ENCODE measurements at places on chromosomes 5 and 9.
A peak's percentile ranks its signal among the peaks of the same experiment; 100 is the strongest.

GRCh38 chr9:97695995-97696802 is 941 bp downstream of the XPA start:
- DNase-seq: no peak
- peaks cover 43% of the 10 kb centered on the region for H3K4me1 ChIP-seq
- no peaks in the 10 kb centered on the region for H3K27me3 ChIP-seq
- peak overlapping the region; percentile 66 for H3K27ac ChIP-seq

DNA sequence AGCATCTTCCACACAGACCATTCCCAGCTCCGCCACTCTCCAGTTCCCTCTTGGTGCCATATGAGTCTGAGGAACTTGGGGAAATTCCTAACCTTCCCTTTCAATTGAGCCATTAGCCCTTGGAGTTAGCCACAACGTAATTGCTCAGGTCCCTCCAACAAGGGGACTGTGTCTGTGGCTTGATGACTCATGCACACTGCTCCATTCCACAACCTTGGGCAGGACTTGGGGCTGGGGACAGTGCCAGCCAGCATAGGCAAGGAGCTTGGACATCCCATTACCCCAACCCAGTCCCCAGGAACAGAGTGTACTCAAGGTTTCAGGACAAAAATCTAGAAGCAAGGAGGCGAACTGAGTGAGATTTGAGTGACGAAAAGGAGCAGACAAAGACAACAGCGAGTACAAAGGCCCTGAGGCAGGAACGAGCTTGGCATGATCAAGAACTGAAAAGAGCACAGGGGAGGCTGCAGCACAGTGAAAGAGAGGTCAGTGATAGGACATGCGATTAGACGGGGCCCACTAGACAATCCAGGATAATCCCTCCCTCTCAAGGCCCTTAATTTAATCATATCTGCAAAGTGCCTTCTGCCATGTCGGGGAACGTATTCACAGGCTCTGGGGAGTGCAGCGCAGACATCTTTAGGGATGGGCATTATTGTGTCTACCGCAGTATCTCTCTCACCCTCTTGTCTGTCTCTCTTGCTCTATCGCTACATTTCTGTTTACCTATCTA is 16.0 kb upstream of the JADE2 start:
- no peak overlapping the region for H3K27ac ChIP-seq
- no peak for DNase-seq
- no peaks in the 10 kb centered on the region for H3K27me3 ChIP-seq
- H3K36me3 ChIP-seq: no peaks in the 10 kb centered on the region
- no peak overlapping the region for H3K4me3 ChIP-seq

- H3K4me1 ChIP-seq: no peaks in the 10 kb centered on the region
- H3K27me3 ChIP-seq: peaks cover 2% of the 10 kb centered on the region
- no peak for DNase-seq
- H3K36me3 ChIP-seq: no peaks in the 10 kb centered on the region
- H3K27ac ChIP-seq: no peak overlapping the region
Observed at GRCh38 chr9:119963798-119964372, 594.6 kb upstream of the BRINP1 start.

DNA sequence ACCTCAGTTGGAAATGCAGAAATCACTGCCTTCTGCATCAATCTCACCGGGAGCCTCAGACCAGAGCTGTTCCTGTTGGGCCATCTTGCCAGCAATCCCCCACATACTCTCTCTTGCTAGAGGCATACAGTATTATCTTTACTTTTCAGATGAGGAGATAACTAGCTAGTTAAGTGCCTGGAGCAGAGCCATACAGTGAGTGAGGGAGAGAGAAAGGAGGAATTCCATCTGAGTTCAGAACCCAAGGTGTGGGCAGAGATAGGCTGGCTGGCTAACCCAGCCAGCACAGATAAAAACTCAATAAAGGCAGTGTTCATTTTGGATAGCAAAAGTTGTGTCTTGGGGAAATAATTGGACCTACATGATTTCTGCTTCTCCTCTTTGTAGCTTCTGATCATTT is 268.0 kb upstream of the KIF2A start:
- H3K27ac ChIP-seq: no peak overlapping the region
- no peaks in the 10 kb centered on the region for H3K27me3 ChIP-seq
- no peaks in the 10 kb centered on the region for H3K36me3 ChIP-seq
- no peak for DNase-seq
- no peaks in the 10 kb centered on the region for H3K4me1 ChIP-seq

DNA sequence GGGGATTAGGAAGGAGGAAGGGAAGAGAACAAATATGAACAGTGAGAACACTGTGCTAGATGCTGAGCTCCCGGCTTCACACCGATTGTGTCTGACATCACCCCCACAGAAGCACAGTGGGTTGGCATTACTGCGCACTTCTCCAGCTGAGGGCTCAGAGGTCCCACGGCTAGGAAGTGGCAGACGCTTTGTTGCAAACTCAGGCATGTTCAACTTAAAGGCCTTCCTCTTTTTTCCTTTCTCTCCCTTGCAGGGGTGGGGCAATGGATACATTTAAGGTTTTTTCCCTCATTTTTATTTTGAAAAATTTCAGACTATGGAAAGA is 15.5 kb upstream of the SHB start:
- H3K27ac ChIP-seq: no peak overlapping the region
- H3K36me3 ChIP-seq: no peaks in the 10 kb centered on the region
- H3K4me3 ChIP-seq: no peak overlapping the region
- no peak for DNase-seq
- H3K4me1 ChIP-seq: peaks cover 2% of the 10 kb centered on the region

- no peak overlapping the region for H3K27ac ChIP-seq
- peaks cover 69% of the 10 kb centered on the region for H3K36me3 ChIP-seq
- no peak for DNase-seq
- no peak overlapping the region for H3K4me3 ChIP-seq
- peaks cover 23% of the 10 kb centered on the region for H3K4me1 ChIP-seq
- H3K27me3 ChIP-seq: no peaks in the 10 kb centered on the region
Observed at GRCh38 chr9:5002811-5003210, 17.7 kb downstream of the JAK2 start.

- no peaks in the 10 kb centered on the region for H3K36me3 ChIP-seq
- no peaks in the 10 kb centered on the region for H3K4me1 ChIP-seq
- DNase-seq: no peak
- no peak overlapping the region for H3K4me3 ChIP-seq
Observed at GRCh38 chr9:90843525-90843924, 41.9 kb downstream of the SYK start.

DNA sequence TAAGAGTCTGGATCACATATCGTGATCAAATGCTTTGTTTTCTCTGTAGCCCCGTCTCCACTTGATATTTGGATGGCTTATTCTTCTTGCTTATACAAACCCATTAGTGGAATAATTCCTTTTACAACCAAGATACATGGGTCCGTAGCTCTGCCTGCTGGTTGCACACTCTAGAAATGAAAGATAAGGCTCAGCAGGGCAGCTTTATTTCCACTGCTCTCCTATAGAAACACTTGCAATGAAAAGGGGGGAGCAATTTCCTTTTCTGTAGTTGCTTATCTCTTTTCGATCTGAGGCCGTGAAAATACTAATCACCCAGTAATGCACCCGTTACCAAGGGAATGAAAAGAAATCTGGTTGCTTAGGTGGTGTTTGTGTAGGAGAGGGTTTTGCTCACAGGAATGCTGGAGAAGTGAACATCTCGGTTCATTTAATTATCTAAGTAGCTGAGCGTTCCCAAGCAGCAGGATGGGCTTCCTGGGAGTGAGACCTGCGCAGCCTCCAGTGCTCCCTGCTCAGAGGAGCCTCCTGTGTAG is 131.7 kb downstream of the ADAMTS16 start:
- DNase-seq: no peak
- no peaks in the 10 kb centered on the region for H3K27me3 ChIP-seq
- no peaks in the 10 kb centered on the region for H3K4me1 ChIP-seq

- no peak overlapping the region for H3K4me3 ChIP-seq
- no peak overlapping the region for H3K27ac ChIP-seq
- DNase-seq: peak; percentile 51
- H3K4me1 ChIP-seq: peaks cover 3% of the 10 kb centered on the region
Observed at GRCh38 chr5:96434201-96434645, 1.2 kb upstream of the PCSK1 start.

- H3K27ac ChIP-seq: no peak overlapping the region
- no peak for DNase-seq
- peaks cover 13% of the 10 kb centered on the region for H3K27me3 ChIP-seq
- H3K36me3 ChIP-seq: no peaks in the 10 kb centered on the region
Observed at GRCh38 chr5:35543408-35543807, 74.3 kb upstream of the SPEF2 start.

DNA sequence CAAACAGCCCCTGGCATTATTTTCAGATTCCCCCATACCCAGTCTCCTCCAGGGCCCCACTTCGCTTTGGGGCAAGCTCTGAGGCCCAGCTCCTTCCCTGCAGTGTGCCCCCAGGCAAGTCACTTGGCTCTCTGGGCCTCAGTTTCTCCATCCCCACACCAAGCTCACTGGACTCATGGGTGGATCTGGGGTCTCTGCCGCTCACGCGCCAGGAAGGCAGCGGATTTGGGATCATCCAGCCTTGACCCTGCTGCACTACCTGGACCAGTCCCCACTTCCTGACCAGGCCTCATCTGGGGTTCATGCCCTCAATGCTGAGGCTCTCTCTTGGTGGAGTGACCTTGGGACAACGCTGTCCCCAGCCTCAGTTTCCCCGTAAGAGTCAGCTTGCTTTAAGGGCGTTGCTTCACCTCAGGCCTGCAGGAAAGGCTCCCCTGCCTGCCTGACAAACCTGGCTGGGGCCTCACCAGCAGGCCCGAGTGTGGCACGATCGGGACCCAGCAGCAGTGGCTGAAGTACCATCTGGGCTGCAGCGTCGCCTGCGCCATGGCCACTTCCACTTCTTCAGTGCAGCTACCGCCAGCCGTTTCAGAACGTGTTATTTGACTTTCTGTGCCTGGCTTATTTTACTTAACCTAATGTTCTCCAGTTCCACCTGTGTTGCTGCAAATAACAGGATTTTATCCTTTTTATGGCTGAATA is 519.6 kb upstream of the SEMA6A start:
- H3K4me3 ChIP-seq: no peak overlapping the region
- H3K27ac ChIP-seq: no peak overlapping the region
- H3K36me3 ChIP-seq: no peaks in the 10 kb centered on the region
- no peak for DNase-seq

DNA sequence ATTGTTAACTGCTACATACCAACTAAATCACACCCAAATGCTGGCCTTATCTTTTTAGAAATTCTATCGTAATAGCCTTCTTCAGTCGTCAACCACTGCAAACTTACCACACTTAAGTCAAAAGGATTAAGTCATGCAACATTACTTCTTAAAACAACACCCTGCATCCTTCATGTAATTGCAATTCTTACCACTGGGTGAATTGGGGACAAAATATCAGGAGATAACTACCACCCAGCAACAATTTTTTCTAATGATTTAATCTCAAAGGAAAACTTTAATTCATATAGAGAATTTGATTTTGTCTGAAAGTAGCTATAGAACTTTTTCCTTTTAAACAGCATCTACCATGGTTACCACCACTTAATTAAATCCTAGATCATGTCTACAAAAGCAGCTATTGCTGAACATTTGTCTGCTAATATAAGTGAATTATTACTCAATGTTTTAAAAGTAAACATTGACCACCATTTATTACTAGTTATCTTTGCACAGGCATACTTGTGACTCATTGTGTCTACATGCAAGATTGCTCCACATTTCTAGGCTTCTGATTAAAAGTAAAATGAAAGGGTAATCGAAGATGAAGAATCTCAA is 10.5 kb downstream of the MLLT3 start:
- no peak for DNase-seq
- H3K4me3 ChIP-seq: no peak overlapping the region
- H3K27me3 ChIP-seq: no peaks in the 10 kb centered on the region
- peaks cover 20% of the 10 kb centered on the region for H3K36me3 ChIP-seq
- no peak overlapping the region for H3K27ac ChIP-seq

DNA sequence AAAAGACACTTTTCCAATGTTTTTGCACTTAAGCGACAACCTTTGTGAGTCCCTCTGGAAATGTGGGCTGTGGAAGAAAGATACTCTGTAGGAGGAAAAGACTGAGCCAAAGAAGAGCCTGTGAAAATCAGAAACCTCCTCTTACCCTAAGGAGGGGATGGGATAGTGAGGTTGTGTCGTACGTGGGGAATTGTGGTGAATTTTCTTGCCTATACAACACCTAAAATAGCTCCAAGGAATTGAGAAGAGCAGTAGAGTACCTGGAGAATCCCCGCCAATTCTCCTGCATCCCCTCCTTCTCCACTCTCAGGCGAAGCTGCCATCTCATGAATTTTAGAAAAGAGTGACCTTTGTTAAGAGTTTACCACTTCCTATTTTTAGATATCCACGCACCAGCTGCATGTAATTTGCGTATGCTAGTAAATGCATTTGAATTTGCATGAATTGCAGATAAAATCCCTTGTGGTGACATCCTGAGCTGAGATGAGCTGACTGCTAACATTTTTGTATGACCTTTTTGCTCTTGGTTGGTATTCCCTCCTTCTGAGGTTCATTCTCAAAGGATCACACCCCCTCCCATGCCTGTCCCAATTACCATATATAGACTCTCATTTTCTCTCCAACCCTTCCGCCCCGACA is 147.2 kb downstream of the PCSK5 start:
- DNase-seq: no peak
- no peaks in the 10 kb centered on the region for H3K27me3 ChIP-seq
- H3K36me3 ChIP-seq: no peaks in the 10 kb centered on the region
- no peaks in the 10 kb centered on the region for H3K4me1 ChIP-seq

DNA sequence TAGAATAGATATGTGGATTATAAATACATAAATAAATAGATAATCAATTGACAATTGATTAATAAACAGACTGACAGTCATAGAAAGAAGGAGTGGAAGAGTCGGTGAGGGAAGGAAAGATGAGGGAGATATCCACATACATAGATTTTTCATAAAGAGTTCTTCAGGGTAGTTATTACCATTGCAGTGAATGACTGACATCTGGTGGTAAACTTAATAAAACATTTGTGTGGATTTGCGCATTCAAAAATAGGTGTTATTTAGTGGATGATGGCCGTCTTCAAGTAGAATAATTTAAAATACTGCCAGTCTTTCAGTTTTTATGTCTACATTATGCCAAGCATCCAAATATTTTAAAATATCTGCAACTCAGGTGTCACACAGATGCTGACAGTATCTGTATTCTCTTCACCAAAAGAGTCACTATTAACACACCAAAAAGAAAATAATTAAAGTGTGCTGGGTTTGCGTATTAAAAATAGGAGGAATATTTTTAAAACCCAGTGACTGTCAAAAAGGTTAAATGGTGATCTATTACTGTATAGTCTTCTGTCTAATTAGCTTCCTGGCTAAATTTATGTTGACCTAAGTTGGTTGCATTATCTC is 78.8 kb downstream of the GIN1 start:
- H3K4me1 ChIP-seq: peaks cover 2% of the 10 kb centered on the region
- DNase-seq: no peak
- no peak overlapping the region for H3K4me3 ChIP-seq
- H3K36me3 ChIP-seq: no peaks in the 10 kb centered on the region
- no peak overlapping the region for H3K27ac ChIP-seq

GRCh38 chr5:140150201-140150600 is 24.5 kb downstream of the IGIP start:
- H3K27me3 ChIP-seq: peaks cover 18% of the 10 kb centered on the region
- no peak overlapping the region for H3K27ac ChIP-seq
- H3K4me3 ChIP-seq: no peak overlapping the region
- H3K36me3 ChIP-seq: no peaks in the 10 kb centered on the region
- no peak for DNase-seq
- H3K4me1 ChIP-seq: peaks cover 13% of the 10 kb centered on the region

Measured in activated CD4-positive, alpha-beta memory T cell treated with anti-CD3 and anti-CD28 coated beads, Interleukin-2, amount 10 ng/mL, durations not matched to agents 7 days and 5 days (primary cell).